HT-29 (cell line): ENCODE measurements at places on chromosomes 11 and 22. TPM values are rescaled to one million over a fixed set of nuclear protein-coding genes. Genes with fewer than 3 reads are reported as not detected.
A peak's percentile ranks its signal among the peaks of the same experiment; 100 is the strongest.

The MMP7 gene
- total RNA-seq: 88.5 and 98.1 TPM in 2 replicates

The SCN3B gene
- total RNA-seq: not detected in 2 replicates

The KLHDC7B gene
- not detected in 2 replicates for total RNA-seq

The NNMT gene
- 60.2 and 91.4 TPM in 2 replicates for total RNA-seq

The MUC6 gene
- total RNA-seq: 0.08 and 0.31 TPM in 2 replicates

The ANKK1 gene
- not detected in 2 replicates for total RNA-seq

The PPP2R5B gene
- total RNA-seq: 7.9 and 8.9 TPM in 2 replicates

The ATG16L2 gene
- 10.4 and 11.4 TPM in 2 replicates for total RNA-seq

The OR5A1 gene
- not detected in 2 replicates for total RNA-seq

DNA sequence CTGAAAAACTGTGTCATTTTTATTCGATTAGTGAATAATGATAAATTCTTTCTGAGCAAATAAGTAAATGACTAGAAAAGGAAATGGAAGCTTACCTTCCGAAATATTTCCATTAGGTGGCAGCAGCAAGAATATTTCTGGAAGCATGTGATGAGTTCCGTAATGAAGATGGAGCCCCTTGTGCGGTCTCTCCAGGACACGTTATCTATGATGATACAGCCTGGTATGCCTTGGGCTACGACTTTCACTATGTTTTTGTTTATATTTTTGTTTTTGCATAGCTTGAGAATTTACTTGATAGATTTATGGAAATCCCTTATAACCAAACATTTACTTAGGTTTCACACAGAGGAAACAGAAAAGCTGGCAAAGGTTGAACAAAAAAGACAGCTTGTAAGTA is 25.7 kb downstream of the CASP5 start:
- peak; percentile 19 for DNase-seq

GRCh38 chr11:67321313-67321871 is 18.1 kb downstream of the SSH3 start:
- no peak for DNase-seq

DNA sequence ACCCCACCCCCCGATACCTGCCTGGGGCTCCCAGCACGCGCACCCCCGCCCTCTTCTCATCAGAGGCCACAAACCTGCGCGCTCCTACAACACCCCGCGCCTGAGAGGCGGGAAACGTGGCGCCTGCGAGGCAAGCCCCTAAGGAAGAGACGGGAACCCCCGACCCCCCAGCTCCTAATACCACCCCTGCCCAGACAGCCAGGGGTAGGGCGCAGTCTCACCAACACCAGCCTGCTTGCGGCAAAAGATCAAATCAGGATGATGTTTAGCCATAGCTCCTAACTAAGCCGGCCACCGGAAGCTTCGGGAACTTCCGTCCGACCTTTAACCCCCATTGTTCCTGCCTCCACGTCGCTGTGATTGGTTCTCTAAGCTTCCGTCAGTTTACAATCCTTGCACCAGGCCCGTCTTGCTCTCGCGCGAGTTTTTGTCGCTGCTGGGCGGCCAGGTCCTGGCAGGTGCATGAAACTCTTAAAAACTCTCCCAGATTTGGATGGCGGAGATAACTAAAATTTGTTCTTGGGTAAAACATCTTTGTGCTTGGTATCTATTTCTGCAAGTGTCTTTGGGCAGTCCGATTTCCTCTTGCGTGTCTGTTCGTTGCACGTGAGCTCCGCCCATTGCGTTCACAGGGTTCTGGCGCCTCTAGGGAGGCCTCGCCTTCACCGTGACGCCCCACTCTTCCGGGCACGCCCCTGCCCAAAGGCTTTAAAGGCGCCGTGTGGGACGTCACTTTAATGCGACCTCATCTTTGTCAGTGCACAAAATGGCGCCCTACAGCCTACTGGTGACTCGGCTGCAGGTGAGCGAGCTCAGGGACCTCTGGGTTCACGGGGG is at the start of the genes ACO2 and PHF5A:
ACO2 (plus strand) TSS at position 737 of the 837 bp plus-strand sequence; CDS start at position 767, 30 bp downstream.
PHF5A (minus strand) TSS at position 312 of the 837 bp plus-strand sequence; CDS start at position 273, 39 bp downstream.
- peak; percentile 97 for DNase-seq

GRCh38 chr22:38471237-38471636 is 3.3 kb downstream of the KDELR3 start:
- DNase-seq: no peak

GRCh38 chr22:36546932-36547331 is 18.0 kb upstream of the EIF3D start:
- no peak for DNase-seq

GRCh38 chr11:762421-763072 is 14.7 kb downstream of the GATD1 start:
- DNase-seq: peak; percentile 97

GRCh38 chr22:17707526-17707925 is 66.7 kb downstream of the BID start:
- peak; percentile 8 for DNase-seq

DNA sequence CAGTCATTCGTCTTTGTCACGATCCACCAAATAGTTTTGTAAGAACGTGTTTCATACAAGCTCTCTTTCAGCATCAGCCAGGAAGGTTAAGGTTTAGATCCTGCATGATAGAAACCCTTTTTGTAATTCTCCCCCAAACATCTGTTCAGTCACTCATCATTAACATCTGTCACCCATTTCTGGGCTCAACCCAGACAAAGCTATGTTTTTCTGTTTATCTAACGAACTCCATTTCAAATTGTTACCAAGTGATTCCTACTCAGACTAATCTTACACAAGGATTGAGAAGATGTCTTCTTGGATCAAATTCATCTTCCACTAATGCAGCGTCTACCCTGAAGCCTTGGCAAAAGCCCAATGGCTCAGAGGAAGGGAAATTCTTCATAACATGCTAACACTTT is 58.8 kb downstream of the FZD4 start:
- no peak for DNase-seq

DNA sequence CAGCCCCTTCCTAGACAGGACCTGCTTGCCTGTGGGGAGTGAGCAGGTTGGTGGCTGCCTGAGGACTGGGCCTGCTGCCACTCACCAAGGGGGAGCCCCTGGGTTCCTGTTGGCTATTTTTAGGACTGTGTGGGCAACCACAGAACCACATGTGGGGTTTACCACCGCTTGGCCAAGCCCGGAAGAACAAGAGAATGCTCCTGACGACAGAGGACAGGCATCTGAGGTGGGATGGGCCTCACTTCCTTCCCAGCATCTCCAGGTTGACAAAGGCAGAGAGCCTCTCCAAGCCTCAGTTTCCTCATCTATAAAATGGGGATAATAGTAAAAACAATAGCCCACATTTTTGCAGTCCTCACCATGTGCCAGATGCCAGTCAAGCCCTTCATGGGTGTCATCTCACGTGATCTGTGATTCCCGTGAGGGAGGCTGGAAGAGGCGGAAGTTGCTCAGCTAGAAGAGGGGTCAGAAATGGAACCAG is 43.6 kb downstream of the LRRC32 start:
- no peak for DNase-seq

GRCh38 chr11:117519170-117519569 is 191.5 kb downstream of the CEP164 start:
- DNase-seq: peak; percentile 20

- no peak for DNase-seq
Measured at GRCh38 chr11:75103380-75104026, 6.8 kb upstream of the OR2AT4 start.

DNA sequence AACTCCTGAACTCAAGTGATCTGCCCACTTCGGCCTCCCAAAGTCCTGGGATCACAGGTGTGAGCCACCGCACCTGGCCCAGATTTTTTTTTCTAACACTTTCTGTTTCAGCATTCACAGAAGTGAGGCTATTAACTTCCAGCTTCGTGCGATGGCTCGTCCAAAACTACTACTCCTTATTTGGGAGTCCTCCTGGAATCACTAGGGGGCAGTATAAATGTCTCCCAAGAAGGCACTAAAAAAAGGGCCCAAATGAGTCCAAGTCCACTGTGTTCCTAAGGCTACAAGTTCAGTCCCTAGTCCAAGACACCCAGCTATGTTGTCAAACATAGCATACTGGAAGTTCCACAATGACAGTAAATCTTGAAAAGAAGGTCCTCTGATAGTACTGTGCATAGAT is 63.2 kb upstream of the BIRC3 start:
- DNase-seq: peak; percentile 32

DNA sequence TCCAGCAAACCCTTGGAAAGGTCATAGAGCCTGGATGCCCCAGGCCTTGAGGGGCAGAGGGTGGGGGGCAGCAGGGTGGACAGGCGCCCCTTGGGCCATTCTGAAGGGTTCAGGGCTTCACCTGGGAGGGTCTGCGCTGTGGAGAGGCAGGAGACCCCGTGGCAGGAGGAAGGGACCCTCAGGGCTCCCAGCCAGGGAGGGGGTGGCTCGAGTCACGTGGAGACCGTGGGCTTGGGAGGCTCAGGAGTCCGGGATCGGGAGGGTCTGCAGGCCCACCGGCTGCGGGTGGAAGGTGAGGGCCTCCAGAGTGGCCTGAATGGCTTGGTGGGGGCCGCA is 48.5 kb upstream of the A4GALT start:
- no peak for DNase-seq

DNA sequence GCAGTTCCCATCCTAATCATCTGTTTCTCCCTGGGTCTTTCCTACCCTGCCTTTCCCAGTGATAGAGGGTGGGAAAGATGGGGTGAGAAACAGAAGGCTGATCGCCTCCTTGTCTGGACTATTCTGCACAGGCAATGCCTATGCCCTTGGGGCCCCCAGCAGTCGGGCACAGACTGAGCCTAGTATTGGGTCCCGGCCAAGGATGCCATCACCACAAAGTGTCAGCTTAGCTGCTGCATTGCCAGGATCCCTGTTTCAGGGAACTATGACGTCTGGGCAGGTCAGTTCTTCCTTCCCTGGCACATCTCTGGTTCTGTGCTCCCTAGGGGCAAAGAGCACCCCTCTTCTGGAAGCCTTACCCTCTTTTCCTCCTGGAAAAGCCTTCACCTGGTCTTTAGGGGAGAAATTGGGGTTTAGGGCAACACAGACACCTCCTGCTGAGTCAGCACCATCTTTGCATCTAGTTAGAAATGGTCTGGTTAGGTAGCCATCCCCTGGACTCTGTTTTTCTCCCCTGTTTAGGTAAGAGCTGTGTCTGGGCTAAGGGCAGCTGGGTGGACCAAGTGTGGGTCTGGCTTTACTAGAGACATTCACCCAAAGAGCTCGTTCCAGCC is 2.1 kb downstream of the ADAMTS8 start:
- DNase-seq: no peak

- DNase-seq: no peak
Measured at GRCh38 chr22:20729194-20729593, 44.7 kb upstream of the SERPIND1 start.

- DNase-seq: no peak
Measured at GRCh38 chr22:24761888-24762675, 12.4 kb downstream of the PIWIL3 start.

DNA sequence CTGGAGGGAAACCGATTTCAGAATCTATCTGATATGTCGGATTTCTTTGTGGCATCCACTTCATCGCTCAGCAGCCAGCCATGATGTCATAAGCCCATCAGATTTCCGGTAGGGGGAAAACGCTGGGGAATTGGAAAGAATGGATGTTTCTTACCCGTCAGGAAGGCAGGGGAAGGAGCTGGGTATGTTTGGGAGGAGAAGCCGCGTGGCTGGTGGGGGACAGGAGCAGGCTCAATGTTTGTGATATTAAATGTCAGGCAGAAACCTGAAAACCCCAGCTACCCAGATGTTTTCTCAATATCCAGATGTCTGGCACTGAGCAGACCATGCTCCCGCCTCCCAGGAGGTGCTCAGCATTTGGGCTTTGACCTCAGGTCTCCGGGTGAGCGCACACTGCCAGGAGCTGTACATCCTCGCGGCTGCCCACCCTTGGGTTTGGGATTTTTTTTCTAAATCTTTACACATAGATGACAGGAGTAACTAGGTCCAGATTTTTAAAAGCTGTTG is 67.5 kb downstream of the NFAM1 start:
- no peak for DNase-seq

DNA sequence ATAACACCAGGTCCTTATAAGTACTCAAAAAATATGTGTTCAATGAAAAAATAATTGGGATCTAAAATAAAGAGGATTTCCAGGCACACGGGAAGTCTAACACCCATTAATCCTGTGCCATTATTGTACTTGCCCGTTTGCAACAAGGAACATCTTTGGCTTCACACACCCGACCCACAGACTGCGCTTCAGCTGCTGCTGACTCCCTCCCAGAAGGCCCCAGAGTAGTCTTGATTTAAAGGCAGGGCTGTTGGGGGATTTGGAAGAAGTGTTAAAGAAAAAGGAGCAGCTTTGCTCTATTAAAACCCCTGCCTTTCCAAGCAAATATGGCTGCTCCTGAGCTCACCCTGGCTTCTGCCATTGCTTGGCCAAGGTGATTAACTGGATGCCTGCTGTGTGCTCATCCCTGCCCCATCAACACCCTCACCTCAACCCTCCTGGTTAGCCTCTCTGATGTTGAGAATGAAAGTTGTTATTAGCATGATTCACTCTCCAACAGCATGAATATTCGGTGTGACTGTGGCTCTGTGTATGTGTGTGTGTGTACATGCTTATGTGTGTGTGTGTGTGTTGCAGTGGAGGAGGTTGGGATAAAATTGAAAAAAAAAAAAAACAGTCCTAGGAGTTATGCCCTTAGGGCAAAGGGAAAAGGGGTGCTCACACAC is 76.1 kb downstream of the KIRREL3 start:
- DNase-seq: no peak

GRCh38 chr11:113090716-113091480 is 129.7 kb downstream of the NCAM1 start:
- DNase-seq: no peak

DNA sequence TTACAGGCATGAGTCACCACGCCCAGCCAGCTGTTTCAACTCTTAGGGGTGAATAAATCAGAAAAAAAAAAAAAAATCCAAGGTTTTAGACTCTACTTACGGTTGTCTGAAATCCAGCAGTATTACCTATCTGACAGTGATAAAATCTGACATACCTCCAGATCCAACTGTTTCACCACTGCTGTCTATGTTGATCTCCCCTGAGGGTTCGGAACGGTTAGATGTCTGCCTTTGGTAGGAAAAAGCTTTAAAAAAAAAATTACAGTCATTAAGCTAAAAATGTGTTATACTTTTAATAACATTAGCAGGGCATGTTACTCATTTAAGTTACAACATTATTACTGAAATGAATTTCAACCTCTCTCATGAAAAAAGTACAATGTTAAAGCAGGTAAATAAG is 21.1 kb downstream of the NCAPD3 start:
- no peak for DNase-seq

DNA sequence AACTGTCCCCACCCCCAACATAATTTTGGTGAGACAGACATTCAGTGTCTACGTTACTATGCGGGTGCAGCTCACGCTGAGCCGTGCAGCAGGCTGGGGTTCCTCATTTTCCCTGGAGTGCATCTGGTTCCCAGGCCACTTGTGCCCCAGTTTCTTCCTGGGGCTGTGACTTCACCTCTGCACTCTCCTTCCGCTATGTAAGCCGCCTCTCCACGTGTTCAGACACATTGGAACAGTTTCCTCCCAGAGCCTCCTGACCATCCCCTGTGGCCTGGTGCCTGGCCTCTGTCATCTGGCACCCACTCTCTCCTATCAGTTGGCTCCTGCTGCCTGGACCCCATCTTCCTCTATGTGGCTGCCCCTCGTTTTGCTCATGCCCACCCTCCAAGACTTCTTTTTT is 46.2 kb upstream of the A4GALT start:
- DNase-seq: no peak

- DNase-seq: no peak
Measured at GRCh38 chr11:134572741-134573675, 161.0 kb upstream of the B3GAT1 start.

GRCh38 chr11:86755146-86755545 is 45.2 kb upstream of the PRSS23 start:
- no peak for DNase-seq

- DNase-seq: no peak
Measured at GRCh38 chr11:126319374-126319740, 15.5 kb downstream of the DCPS start.

- DNase-seq: no peak
Measured at GRCh38 chr11:10638316-10638925, 55.1 kb downstream of the IRAG1 start.
